ENCODE measurements at places on chromosomes 1 and 21. TPM values are rescaled to one million over a fixed set of nuclear protein-coding genes. Genes with fewer than 3 reads are reported as not detected.

- H3K27ac ChIP-seq: no peak overlapping the region
- no peaks in the 10 kb centered on the region for H3K4me1 ChIP-seq
- no peak for DNase-seq
Observed at GRCh38 chr1:210250665-210250997, 18.0 kb downstream of the SERTAD4 start.

DNA sequence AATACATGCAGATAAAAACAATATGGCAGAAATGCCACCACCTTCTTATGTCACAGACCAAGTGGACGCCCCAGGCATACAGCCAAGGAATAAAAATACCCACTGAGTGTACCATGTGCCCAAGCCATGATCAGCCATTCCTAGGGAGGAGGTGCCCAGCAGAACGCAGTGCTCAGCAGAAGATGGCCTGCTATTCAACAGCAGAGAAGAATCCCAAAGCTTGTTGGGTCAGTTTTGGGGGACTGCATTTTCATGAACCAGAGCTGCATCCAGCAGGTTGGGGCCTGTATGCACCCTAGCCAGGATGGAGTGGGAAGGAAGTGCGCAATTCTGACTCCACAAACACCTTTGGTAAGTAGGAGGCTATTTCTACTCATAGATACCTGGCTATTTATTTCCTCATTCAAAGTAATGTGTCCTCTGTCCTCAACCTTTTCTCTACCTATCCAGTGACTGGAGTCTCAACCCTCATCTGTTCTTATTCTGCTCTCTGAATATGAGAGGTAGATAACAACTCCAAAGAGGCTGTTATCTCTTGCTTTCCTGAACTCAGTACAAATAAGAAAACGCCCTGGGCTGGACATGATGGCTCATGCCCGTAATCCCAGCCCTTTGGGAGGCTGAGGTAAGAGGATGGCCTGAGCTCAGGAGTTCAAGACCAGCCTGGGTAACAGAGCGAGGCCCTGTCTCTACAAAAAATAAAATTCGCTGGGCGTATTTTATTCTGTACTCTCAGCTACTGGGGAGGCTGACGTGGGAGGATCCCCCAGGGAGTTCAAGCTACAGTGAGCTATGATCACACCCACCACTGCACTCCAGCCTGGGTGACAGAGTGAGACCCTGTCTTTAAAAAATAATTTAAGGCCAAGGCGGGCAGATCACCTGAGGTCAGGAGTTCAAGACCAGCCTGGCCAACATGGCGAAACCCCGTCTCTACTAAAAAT, 2.5 kb upstream of the PLEKHM2 start:
- H3K36me3 ChIP-seq: no peaks in the 10 kb centered on the region
- H3K27me3 ChIP-seq: no peaks in the 10 kb centered on the region
- peaks cover 6% of the 10 kb centered on the region for H3K4me1 ChIP-seq
- DNase-seq: no peak
- no peak overlapping the region for H3K4me3 ChIP-seq

The CNKSR1 gene
- polyA plus RNA-seq: 0.33 TPM

DNA sequence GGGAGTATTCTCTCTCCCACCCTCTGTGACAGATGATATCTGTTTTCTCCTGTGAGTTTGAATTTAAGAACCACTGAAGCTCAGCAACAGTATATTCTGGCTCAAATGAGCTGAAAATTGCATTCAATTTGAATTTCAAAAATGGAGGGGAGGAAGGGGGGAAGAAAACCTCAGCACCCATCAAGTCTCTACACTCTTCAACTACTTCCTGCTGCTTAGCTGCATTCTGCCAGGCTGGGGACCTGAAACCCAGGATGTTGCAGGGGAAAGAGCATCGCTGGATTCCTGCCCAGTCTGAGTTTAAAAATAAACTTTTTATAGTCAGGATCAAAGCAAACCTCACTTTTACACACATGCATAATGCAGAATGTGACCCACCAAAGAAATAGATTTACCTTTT, 214.3 kb upstream of the ESRRG start:
- no peak overlapping the region for H3K4me3 ChIP-seq
- no peak for DNase-seq
- H3K27ac ChIP-seq: no peak overlapping the region
- H3K4me1 ChIP-seq: no peaks in the 10 kb centered on the region
- no peaks in the 10 kb centered on the region for H3K36me3 ChIP-seq

- H3K4me1 ChIP-seq: no peaks in the 10 kb centered on the region
- no peaks in the 10 kb centered on the region for H3K27me3 ChIP-seq
- no peak for DNase-seq
- no peak overlapping the region for H3K4me3 ChIP-seq
- H3K27ac ChIP-seq: no peak overlapping the region
Observed at GRCh38 chr1:69172003-69173000, 395.4 kb upstream of the LRRC7 start.

- no peaks in the 10 kb centered on the region for H3K27me3 ChIP-seq
- H3K4me1 ChIP-seq: no peaks in the 10 kb centered on the region
- no peak overlapping the region for H3K4me3 ChIP-seq
- DNase-seq: no peak
Observed at GRCh38 chr1:118047006-118047649, 117.6 kb downstream of the WDR3 start.

The KAZN gene
- polyA plus RNA-seq: 1.3 TPM

DNA sequence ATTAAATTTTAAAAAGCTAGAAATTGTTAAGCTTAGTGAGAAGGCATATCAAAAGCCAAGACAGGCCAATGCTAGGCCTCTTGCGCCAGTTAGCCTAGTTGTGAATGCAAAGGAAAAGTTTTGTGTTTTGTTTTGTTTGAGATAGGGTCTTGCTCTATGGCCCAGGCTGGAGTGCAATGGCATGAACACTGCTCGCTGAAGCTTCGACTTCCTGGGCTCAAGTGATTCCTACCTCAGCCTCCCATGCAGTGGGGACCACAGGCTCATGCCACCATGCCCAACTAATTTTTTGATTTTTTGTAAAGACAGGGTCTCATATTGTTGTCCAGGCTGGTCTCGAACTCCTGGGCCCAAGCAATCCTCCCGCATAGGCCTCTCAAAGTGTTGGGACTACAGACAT, 40.3 kb downstream of the TRIM33 start:
- H3K36me3 ChIP-seq: no peaks in the 10 kb centered on the region
- no peaks in the 10 kb centered on the region for H3K27me3 ChIP-seq
- no peak overlapping the region for H3K4me3 ChIP-seq
- H3K4me1 ChIP-seq: peaks cover 12% of the 10 kb centered on the region
- no peak overlapping the region for H3K27ac ChIP-seq

DNA sequence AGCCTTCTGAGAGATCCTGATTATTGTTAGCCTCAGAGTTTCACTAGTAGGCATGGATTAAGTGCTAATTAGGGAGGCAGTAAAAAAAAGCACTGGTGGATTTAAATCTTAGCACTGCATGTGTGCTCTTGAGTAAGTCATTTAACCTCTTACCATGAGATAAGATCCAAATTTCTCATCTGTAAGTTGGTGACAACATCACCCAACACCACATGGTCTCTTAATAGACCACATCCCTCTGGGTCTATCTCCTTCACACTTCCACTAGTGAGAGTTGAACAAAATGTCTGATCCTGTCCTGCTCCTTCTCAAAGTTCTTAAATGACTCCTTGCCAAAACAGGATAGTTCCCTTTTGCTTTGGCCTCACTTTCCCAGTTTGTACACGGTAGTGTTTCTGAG, 29.5 kb upstream of the DMRTA2 start:
- no peak overlapping the region for H3K27ac ChIP-seq
- H3K36me3 ChIP-seq: no peaks in the 10 kb centered on the region
- no peak for DNase-seq
- H3K4me1 ChIP-seq: no peaks in the 10 kb centered on the region
- no peaks in the 10 kb centered on the region for H3K27me3 ChIP-seq

GRCh38 chr1:53586765-53587164, 127.6 kb downstream of the DMRTB1 start:
- H3K27me3 ChIP-seq: peaks cover 3% of the 10 kb centered on the region
- H3K4me1 ChIP-seq: no peaks in the 10 kb centered on the region
- H3K36me3 ChIP-seq: no peaks in the 10 kb centered on the region
- DNase-seq: no peak
- no peak overlapping the region for H3K27ac ChIP-seq

The LORICRIN gene
- polyA plus RNA-seq: not detected

The OR2T6 gene
- polyA plus RNA-seq: not detected

The TMEM59 gene
- 186 TPM for polyA plus RNA-seq

The GJB5 gene
- not detected for polyA plus RNA-seq
